ENCODE measurements at places on chromosomes 7 and 10.

DNA sequence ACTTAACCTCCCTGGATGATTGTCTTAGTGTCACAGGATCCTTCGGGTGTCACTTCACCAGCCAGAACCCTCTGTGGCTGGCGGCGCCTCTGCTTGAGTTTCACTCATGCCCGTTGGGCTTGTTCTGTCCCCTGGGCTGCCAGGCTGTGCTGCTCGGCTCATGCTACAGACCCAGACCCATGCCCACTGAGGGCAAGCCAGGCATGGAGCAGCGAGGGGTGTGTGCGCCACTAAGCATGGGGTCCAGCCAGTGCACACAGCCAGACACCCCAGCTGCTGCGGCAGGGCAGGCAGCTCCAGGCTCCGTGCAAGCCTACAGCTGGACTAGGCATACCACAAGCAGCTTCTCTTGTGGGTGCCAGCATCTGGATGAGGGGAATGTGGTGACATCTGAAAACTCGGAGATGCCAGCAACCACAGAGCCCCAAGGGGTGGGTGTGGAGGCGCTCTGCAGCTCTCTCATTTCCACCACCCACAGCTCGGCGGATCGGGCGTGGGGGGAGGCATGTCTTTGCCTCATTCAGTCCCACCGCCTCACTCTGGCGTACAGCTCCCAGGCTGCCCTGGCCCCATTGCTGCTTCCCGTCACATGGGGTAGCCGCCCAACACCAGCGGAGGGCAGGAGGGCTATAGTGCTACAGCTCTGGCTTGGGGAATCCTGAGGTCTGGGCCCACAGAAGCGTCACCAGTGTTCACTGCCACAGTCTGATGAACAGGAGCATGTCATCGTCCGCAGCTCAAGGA is 269.6 kb upstream of the LRGUK start:
- no peaks in the 10 kb centered on the region for H3K36me3 ChIP-seq
- no peak overlapping the region for H3K4me3 ChIP-seq
- DNase-seq = no peak
- peaks cover 4% of the 10 kb centered on the region for H3K27me3 ChIP-seq
- no peak overlapping the region for H3K27ac ChIP-seq

GRCh38 chr7:108286290-108286904 is 156.2 kb upstream of the LAMB4 start:
- no peak for DNase-seq
- H3K4me1 ChIP-seq = peaks cover 41% of the 10 kb centered on the region
- no peaks in the 10 kb centered on the region for H3K27me3 ChIP-seq
- H3K4me3 ChIP-seq = no peak overlapping the region
- no peaks in the 10 kb centered on the region for H3K36me3 ChIP-seq

DNA sequence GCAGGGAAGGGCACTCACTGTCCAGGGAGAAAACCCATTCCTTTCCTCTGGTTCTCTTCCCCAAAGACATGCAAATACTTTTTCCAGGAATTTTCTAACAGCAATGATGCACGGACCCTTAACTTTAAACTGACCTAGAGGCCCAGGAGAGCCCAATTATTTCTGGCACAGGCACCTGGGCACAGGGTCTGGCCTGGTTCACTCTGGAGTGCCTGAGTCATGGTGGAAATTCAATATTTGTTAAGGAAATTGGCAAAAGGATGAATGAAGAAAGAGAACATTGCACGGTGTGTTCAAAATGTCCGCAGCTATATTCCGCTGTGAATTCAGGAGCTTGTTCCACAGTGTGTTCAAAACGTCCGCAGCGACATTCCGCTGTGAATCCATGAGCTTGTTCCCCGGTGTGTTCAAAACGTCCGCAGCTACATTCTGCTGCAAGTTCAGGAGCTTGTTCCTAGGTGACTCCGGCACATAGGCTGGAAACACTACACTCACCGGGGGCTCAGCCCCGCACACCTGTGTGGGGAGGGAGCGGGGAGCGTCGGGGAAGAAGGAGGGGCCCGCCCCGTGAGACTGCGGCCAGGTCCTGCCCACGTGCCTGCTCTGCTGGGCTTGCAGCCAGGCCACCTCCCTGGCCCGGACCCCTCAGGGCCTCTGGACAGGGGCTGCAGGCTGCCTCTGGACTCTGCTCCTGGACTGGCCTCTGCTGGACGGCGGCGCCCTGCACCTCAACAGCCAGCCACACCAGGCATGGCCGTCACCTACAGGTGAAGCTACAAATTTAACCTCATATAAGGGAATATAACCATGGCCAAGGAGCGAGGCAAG is 72.0 kb upstream of the FAM20C start:
- no peaks in the 10 kb centered on the region for H3K36me3 ChIP-seq
- H3K27ac ChIP-seq = no peak overlapping the region
- H3K4me1 ChIP-seq = peaks cover 8% of the 10 kb centered on the region
- no peak overlapping the region for H3K4me3 ChIP-seq
- peaks cover 13% of the 10 kb centered on the region for H3K27me3 ChIP-seq

DNA sequence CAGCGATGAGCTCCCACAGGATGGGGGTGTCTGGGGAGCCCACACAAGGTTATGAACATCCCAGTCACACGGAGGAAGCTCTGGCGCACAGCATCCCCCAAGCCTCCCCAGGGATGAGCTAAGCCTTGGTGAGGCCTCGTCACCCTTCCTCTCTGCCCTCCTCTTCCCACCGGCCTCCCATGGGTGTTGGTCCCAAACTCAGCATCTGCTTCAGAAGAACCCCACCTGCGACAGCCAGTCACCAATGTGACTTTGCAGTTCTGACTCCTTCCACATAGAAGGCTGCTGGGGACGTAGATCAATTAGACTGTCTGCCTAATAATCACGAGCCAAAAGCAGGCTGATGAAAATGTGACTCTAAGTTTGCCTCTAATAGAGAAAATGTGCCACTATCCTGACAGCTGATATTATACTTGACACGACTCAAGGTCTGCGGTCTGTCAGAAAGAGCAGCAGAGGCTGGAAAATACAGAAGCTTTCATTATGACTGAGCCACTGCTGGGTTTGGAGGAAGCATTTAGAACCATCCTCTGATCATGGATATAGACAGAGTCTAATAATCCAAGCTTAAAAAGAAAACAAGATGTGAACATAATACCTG is 116.0 kb upstream of the PFKP start:
- H3K27me3 ChIP-seq = peaks cover 2% of the 10 kb centered on the region
- no peaks in the 10 kb centered on the region for H3K4me1 ChIP-seq
- no peak for DNase-seq
- no peak overlapping the region for H3K27ac ChIP-seq

- H3K27me3 ChIP-seq = peaks cover 2% of the 10 kb centered on the region
- no peak for DNase-seq
- no peaks in the 10 kb centered on the region for H3K4me1 ChIP-seq
- no peak overlapping the region for H3K27ac ChIP-seq
- H3K4me3 ChIP-seq = no peak overlapping the region
These were observed 5.9 kb upstream of the NPFFR1 start for GRCh38 chr10:70289739-70290138.

- peaks cover 22% of the 10 kb centered on the region for H3K4me1 ChIP-seq
- H3K27me3 ChIP-seq = peaks cover 38% of the 10 kb centered on the region
- DNase-seq = no peak
- no peaks in the 10 kb centered on the region for H3K36me3 ChIP-seq
These were observed 12.0 kb downstream of the EVX1 start for GRCh38 chr7:27254625-27255024.
